ENCODE measurements at places on chromosomes 3 and 15.

- DNase-seq = no peak
Measured at GRCh38 chr3:15284121-15284889, 48.1 kb downstream of the SH3BP5 start.

DNA sequence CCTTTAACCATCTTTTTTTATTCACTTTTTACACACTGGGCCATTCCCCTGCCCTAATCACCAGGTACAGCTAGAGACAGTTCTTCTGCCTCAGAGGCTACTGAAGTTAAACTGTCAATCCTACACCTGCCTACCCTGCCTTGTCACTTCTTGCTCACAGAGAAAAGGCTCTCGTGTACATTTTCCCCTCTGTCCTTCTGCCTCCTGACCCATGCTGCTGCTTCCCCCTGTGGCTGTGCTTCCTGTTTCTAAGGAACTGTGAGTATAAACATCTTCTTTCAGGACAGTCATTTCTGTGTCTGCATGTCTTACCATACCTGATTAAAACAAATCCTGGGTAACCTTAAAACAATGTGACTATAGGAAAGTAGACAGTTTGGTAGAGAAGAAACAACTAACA is 236.4 kb upstream of the MRPL3 start:
- no peak for DNase-seq

DNA sequence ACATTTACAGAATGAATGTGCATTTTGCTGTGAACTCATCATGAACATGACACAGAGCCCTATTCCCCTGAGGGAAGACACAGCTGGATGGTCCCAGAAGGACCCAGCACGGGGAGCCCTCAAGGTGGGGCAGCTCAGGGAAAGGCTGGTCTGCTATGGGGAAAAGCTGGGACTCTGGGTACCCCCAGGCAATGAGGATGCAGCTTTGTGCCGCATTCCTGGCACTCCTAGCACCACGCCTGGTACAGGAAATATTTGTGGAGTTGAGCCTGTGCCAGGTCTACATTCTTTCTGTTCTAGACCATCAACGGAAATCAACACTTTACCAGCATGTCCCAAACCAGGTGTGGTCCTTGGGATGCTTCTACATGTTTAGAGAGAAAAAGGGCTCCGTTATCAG is 74.0 kb downstream of the SRGAP3 start:
- DNase-seq = no peak

- DNase-seq = no peak
Measured at GRCh38 chr3:6220447-6220846, 640.5 kb upstream of the GRM7 start.

DNA sequence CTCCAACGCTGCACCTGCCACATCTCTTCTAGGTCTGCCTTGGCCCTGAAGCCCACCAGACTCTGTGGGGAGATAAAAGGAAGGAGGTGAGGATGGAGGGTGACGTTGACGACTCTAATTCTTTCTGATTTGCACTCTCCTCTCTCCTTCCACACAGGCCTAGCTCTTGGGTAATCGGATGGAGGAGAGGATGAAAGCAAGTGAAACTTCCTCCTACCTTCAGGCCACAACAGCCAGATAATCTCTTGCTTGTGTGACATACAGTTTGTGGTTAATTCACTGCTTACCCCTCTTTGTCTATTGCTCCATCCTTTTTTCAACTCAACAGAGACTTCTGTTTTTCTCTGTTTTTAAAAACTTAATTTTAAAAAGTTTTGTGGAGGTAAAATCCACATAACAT is 208.1 kb downstream of the SV2B start:
- DNase-seq = no peak

- no peak for DNase-seq
Measured at GRCh38 chr3:32374788-32375595, 16.7 kb upstream of the CMTM7 start.

DNA sequence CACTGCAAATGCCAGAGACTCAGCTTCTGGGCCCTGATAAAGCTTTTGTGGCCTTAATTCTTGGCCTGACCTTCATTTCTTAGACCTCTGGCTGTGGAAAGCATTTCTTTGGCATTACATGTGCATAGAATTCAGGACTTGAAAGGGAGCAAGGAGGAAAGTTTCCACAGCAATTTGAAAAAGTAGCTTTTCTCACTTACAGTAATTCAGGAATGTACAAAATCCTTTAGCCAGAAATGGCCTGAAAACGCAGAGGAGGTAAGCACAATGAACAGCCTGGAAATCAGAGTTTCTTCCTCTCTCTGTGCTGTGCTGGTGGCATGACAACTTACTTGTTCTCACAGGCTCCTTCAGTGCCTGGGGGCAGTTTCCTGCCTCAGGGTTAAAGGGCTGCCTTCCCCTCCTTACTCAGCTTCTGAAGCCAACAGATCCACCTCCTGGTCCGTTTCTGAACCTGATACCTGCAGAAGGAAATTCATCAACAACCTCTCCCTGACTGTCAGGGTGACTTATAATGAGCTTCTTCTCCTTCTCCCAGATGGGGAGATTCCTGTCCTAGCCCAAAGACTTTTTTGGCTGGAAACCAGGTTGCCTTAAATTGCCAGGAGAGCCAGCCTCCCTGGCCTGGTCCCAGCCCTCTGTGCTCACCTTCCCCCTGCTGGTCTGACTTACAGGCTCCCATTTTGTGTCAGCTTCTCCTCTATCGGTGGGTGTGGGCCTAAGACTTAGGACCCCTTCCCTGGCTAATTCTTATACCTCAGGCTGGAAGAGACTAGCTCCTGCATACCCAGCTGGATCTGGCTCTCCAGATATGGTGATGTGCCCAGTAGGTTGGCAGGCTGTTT is 102.3 kb downstream of the MYRIP start:
- no peak for DNase-seq

DNA sequence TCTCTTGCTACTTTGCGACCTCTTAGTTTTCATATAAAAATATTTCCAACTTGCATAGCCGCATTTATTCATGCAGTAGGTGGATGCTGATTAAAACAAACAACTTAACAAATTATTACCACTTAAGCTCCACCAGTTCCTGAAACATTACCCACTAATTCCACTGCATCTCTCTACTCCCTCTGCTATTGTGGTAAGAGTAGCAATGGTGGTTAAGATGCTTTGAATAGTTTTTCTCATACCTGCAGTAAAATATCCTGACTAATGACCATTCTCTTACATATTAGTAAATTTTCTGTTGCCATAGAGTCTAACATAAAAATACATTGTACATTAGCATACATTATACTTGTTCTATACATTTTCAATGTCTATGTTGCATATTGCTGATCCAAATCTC is 397.6 kb upstream of the PLSCR5 start:
- DNase-seq = no peak

DNA sequence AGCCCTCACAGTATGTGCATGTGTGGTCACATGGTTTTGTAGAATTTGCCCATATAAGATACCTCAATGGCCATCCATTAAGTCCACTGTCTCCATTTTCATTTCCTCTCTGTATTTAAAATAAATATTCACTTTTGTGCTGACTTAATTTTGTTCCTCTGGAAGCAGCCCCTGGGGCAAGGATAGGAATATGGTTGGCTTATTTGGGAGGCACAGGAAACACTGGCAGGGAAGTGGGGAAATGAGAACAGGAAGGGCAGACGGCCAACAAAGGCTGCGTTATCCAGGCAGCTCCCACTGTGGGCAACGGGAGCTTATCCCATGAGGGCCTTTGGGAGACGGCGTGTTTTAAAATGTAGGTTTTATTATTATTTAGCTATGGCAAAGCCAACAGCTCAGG is 148.6 kb downstream of the SHQ1 start:
- DNase-seq = no peak

DNA sequence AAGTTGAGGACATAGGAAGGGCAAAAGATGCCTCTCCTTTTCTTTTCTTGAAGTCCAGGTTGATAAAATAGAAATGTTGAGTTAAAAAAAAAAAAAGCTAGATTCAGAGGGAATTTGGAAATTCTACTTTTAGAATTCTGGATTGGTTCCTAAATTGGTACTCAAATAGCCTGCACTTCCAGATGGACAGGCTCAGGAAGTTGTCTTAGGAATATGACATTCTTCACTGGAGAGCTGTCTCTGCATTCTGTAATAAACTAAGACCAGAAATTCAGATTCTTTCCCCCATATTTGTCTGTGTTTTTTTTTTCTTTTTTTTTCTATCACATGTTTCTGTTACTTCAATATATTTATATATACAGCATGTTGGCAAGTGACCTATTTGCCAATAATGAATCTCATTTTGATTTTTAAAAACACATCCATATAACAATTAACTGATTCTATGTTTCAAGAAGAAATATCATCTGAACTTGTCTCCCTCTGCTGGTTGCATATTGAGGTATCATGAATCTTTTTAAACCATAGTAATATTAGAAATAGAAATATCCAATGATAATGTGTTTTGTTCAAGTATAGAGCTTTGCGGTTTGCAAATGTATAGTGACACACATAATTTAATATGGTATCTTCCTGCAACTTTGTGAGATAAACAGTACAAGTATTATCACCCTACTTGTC is 8.5 kb upstream of the LSAMP start:
- no peak for DNase-seq

GRCh38 chr3:181326637-181327223 is 337.2 kb upstream of the DNAJC19 start:
- peak; percentile 80 for DNase-seq

GRCh38 chr15:43991206-43991605 is 164.4 kb downstream of the WDR76 start:
- DNase-seq = no peak

- no peak for DNase-seq
Measured at GRCh38 chr3:42347928-42348327, 62.5 kb downstream of the LYZL4 start.

DNA sequence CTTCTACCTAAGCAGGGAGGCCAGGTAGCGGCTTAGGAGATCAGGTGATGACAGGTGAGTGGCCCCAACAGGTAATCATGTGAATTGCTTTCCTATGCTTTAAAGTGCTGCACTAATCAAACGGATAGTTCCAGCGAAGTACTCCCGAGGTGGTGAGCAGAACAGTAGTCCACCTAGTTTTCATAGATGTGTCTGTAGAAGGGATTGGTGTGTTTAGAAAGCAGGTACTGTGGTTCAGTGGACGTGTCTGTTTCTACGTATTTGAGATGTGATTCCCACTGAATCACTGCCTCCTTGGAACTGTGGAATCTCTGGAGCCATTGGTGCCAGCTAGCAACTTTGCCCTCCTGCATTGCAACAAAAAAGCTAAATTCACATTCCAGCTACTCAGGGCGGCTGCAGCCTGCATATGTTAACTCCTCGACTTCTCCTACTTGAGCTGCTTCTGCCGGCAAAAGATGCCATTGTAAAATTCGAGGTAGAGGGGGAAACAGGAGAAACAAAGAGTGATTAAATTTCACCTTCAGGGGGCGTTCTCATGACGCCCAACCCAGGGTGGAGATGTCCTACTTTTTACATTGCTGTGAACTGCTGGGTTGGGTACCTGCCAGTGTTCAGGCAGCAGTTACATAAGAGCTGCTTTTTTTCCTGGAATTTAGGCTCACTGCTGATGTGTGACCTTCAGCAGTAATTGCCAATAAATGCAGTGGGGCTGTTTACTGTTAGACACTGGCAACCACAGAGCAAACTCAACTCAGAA is 227.3 kb downstream of the ITPR1 start:
- peak; percentile 23 for DNase-seq

- no peak for DNase-seq
Measured at GRCh38 chr3:127103080-127103479, 89.9 kb upstream of the PRR23E start.

GRCh38 chr3:20353286-20353685 is 167.3 kb upstream of the SGO1 start:
- DNase-seq = no peak

- no peak for DNase-seq
Measured at GRCh38 chr15:74202452-74203401, at the start of gene STRA6. Gene STRA6 (minus strand): TSS chr15:74202787. CDS start chr15:74202267, 520 bp downstream.

DNA sequence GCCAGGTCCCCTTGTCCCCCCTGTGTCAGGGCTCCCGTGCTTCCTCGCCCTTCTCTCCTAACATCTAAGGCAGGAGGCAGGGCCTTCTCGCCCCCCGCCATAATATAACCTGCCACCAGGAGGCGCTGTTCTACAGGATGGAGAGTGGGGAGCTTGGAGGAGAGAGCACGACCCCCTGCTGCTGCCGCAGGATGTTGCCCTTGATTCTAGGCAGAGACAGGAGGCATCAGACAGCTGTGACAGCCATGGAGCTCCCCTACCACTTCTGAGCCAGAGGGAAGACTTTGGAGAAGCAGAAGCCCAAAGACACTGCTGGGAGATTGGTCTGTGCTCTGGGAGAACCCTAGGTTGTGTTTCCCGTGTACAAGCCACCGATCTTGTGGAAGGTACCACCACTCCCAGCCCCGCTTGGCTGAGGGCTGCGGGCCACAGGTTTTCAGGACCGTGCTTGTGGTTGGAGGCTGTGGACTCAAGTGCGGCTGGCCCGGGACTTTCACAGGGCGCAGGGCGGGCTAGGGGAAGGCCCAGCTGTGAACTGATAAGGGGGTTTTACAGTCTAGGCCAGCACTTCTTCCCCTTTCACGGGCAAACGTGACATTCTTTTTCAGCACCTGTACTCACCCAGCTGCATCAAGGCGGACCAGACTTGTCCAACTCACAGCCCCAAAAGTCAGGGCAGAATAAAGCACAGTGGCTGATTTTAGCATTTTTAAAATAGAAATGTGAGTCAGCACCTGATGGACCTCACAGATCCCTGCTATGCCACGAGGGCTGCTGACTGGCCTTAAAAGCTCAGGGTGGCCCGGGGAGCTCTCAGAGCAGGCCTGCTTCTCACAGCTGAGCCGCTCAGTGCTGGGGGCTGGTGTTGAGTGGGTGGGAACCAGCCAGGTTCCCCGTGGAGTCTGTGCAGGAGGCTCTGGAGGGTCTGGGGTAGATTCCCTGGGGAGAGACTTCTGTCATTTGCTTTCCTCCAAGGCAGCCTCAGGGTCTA is 2.6 kb upstream of the TIGIT start:
- no peak for DNase-seq

GRCh38 chr3:69683082-69683806 is 56.0 kb upstream of the MITF start:
- no peak for DNase-seq

- no peak for DNase-seq
Measured at GRCh38 chr3:157718800-157719199, 215.6 kb upstream of the VEPH1 start.

All from hippocampal formation (tissue), 2 donors.